ENCODE measurements at places on chromosomes 7 and 10.

- no peak for DNase-seq
Measured at GRCh38 chr7:82247814-82248433, 195.7 kb downstream of the CACNA2D1 start.

DNA sequence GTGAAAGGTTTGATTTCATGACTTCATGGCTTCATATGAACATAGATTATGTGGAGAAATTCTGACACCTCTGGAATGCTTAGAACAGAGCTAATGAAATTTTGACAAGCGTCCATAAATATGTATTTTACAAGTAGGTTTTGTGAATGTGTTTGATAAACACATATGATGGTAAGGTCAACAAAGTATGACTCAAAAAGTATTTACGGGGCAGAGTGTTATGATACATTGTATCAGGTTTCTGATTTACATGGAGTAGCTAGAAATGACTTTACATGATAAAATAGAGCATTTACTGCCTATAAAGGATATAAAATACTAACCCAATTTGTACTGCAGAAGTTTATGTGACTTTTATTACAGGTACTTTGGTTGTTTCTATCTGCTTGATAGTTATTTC is 206.3 kb downstream of the MDFIC start:
- DNase-seq, result no peak

GRCh38 chr10:15189133-15189885 is 20.8 kb upstream of the NMT2 start:
- DNase-seq, result no peak

DNA sequence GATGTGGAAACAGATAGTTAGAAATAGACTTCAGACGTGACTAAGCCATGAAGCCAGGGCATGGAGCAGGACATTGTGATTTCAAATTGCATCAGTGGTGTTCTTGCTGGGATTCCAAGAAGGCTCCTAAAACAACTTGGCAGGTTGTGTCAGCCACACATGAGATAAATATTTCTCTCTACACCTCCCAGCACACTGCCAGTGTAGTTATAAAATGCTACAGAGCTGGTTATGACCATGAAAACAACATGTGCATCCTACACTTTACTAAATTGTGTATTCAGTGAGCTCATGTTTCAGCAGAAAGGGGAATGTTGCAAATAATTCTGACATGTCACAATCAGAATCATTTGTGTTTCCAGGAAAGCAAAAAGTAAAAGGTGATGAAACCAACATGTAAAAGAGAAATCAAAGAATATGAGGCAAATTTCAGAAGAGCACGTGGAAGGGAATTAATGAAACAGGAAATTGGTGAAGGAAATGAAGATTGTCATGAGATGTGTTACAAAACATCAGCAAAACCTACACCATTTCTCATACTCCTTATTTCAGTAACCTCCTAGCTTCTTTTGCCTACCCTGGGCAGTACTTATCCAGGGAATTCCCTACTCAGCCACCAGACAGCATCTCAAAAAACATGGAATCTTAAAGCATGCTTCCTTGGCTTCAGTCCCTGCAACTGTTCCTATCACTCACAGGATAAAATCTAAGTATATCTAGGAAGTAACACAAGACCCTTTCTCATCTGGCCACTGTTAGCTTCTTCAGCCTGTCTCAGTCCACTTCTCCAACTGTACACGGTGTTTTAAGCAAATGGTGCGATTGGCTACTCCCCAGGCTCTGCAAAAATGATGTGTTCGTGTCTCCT is 5.8 kb upstream of the CYP3A7 start:
- DNase-seq, result no peak

GRCh38 chr7:151520419-151521261 is 945 bp upstream of the RHEB start:
- DNase-seq, result no peak

DNA sequence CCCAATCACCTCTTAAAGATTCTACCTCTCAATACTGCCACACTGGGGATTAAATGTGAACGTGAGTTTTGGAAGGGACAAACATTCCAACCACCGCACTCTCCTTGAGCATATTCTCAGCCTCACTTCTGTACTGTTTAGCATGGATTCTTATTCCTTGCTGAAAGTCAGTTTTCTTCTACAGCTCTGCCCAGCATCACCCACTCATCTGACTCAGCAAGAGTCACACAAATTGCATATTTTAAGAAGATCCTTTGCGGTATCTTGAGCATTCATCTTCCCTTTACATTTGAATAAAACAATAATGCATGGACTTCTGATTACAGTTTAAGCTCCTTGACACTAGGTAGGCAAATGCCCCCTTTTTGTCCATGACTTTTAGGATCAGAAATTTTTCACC is 251.6 kb upstream of the MKLN1 start:
- no peak for DNase-seq

DNA sequence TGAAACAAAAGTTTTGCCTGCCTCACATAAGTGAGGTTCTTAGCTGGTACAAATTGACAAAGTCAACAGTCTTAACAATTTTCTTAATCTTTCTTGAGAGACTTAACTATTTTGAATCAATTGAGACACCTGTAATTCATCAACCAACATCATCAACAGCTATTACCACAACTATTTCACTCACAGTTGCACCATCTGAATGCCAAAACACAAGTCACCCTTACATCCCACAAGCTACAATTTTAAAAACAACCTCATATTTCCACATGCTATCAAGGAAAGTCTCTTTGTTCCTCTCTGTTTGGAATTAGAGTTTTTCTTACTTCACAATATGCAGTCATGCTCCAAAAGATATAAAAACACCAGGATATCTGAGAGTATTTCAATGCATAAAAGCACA is 4.9 kb downstream of the SMURF1 start:
- no peak for DNase-seq

DNA sequence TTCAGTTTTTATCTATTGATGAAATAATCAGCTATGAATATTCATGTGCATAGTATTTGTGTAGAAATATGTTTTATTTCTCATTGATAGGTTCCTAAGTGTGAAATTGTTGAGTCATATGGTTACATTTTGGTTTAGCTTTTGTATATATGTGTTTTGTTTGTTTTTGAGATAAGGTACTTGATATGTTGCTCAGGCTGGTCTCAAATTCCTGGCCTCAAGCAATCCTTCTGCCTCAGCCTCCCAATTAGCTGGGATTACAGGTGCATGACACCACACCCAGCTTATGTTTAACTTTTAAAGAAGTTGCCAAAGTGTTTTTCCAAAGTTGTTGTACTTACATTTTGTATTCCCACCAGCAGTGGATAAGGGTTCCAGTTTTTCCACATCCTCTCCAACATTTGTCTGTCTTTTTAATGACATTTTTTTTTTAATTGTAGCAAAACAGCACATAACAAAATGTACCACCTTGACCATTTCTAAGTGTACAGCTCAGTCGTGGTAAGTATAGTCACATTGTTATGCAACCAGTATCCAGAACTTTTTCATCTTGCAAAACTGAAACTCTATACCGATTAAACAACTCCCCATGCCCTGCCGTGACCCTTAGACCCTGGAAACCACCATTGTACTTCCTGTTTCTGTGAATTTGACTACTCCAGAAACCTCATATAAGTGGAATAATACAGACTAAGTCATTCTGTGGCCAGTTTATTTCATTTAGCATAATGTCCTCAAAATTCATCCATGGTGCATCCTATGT is 12.6 kb upstream of the UBE2D1 start:
- no peak for DNase-seq

- no peak for DNase-seq
Measured at GRCh38 chr10:28496481-28496961, 36.4 kb upstream of the WAC start.

DNA sequence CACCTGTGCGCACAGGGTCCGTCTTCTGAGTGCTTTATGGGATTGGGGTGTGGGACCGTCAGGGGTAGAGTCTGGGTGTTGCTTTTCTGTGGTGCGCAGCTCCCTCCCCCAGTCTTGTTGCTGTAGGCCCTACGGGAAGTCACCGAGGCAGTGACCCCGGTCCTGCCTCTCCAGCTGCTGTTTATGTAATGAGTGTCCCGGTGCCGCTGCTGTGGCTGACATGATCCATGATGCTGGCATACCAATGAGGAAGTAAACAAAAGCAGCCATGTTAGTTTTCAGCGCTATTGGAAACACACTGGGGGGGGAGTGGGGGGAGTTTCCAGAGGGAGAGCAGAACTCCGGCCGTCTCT is 1.1 kb downstream of the TRIM8 start:
- peak; percentile 49 for DNase-seq

- DNase-seq, result no peak
Measured at GRCh38 chr7:88020953-88021665, 87.1 kb downstream of the ADAM22 start.

- DNase-seq, result no peak
Measured at GRCh38 chr7:150586785-150587152, 19.6 kb downstream of the GIMAP4 start.

GRCh38 chr10:102402512-102402896 is 7.0 kb downstream of the NFKB2 start:
- no peak for DNase-seq

- no peak for DNase-seq
Measured at GRCh38 chr10:97329766-97330165, 4.8 kb downstream of the FRAT2 start.

DNA sequence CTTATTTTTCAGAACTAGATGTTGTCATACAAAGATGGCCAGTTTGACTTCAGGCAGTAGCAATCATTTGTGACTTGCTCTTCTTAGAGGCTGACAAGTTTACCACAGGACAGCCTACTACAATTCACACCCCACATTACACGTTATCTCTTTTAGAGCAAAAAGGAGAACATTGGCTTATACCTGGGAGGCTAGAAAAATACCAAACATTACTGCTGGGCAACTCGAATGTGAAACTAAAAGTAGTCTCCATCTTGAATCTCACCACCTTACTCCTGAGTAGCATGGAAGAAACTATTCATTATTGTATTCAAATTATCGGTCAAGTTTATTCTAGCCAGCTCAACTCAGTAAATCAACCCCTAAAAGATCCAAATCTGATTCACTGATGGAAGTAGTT is 90.7 kb upstream of the TMEM26 start:
- no peak for DNase-seq

GRCh38 chr10:759898-760477 is 70.5 kb upstream of the DIP2C start:
- no peak for DNase-seq

DNA sequence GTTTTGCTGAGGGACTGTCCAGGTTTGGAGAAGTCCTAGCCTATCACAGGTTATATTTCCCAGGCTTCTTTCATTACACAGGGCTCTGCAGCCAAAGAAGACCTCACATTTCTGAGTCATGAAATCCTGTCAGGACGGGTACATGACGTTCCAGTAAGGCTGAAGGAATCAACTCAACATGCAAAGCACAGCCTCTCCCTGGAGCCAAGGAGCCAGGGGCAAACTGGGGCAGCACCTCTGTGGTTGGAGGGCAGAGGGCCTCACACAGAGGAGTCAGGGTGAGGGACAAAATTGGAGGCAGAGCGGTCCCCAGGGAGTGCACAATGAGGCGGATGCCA is 116.3 kb upstream of the GDF10 start:
- DNase-seq, result no peak

- DNase-seq, result no peak
Measured at GRCh38 chr10:110664483-110665420, 20.6 kb downstream of the RBM20 start.

GRCh38 chr10:103125323-103126267 is 67.5 kb downstream of the NT5C2 start:
- DNase-seq, result no peak

GRCh38 chr10:92031580-92031979 is 108.0 kb downstream of the BTAF1 start:
- DNase-seq, result no peak

GRCh38 chr10:116093031-116093430 is 180.0 kb downstream of the GFRA1 start:
- no peak for DNase-seq

DNA sequence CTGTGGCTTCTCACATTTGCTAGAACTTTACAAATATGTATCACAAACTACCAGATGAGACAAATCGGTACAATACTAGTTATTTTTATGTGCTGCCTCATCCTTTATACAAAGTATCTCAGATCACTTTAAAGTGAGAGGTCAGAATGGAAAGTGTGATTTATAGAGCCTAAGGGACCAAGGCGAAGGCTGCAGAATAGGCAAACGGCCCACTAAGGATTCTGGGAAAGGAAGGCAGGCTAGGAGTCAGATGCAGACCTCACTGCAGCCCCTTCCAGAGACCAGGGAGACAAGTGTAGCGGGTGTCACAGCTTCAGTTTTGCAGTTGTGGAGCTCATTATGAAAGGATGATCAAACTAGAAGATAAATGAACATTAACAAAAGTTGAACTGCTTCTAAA is 190.6 kb downstream of the HIBADH start:
- no peak for DNase-seq

- no peak for DNase-seq
Measured at GRCh38 chr10:38043516-38043915, 33.0 kb downstream of the ZNF33A start.

DNA sequence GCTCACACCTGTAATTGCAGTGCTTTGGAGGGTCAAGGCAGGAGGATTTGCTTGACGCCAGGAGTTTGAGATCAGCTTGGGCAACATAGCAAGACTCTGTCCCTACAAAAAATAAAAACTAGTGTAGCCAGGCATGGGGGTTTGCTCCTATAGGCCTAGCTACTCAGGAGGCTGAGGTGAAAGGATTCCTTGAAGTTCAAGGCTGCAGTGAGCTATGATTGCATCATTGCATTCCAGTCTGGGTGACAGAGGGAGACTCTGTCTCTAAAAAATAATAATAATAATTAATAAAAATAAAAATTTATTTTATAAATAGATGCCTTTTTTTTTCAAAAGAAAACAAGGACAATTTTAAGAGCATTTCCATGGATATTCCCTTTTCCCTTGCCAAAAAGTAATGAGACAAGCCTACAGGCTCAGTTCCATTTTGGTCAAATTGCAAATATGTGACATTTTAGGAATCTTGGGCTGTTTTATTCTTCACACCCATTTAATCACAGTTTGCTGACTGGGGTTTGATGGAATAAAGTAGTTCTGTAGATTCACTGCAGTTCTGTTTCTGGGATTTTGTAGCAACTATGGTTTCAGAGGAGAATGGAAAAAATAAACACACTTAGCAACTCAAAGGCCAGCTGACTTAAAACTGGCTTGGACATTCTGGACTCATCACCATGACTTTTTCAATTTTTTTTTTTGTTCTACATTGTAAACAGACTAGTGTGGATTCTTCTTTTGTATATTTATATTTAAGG is 48.4 kb upstream of the ARHGAP21 start:
- DNase-seq, result no peak

- DNase-seq, result no peak
Measured at GRCh38 chr10:95217476-95217875, 23.4 kb downstream of the ACSM6 start.

Measured in caudate nucleus (tissue), 63 donors.